SHP77 treated with DMSO at 0.1 percent for 48 hours (cell line): ENCODE measurements at places on chromosomes 1 and 21.

DNA sequence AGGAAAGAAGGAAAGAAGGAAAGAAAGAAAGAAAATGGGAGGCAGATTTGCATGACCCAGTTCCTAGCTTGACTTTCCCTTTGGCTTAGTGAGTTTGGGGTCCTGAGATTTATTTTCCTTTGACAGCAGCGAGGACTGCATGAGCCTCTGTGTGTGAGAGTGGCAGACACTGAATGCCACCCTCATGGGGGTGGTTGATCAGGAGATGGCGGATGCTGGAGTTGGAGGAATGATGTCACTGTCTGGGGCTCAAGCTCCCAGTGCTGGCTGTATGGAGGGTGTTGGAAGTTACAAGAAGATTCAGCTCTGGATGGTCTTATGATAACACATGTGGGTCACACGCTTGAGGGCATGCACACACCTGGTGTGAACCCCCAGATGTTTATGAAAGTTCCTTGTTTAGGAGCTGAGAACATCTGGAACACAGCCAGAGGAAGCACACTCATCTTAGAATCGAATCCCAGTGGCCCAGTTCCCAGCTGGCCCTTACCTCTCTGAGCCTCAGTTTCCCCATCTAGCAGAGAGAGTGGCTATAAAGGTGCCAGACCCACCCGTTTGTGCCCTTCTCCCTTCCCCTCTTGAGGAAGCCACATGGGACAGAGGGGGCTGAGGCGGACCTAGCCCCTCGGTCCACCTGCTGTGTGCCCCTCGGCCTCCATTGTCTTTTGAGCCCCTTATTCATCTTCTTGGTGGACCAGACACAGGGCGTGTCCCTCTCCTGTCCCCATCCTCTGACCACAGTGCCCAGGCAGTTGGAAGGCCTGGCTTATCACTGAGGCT, 5.7 kb downstream of the PADI4 start:
- DNase-seq: no peak

DNA sequence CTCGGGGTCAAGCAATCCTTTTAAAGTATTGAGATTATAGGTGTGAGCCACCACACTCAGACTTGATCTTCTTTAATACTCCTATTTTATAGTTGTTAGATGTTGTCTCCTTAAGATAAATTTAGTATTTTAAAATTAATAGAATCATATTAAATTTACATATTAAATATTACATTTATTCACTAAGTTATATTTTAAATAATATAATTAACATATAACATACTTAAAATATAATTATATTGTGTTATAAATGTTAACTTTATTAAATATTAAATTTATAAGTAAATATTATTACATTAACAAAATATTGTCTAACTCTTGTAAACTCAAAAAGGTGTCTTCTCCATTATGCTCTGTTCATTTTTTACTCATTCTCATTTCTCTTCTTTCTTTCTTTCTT, 675.9 kb upstream of the ADGRL4 start:
- DNase-seq: no peak

GRCh38 chr1:19468397-19468956, 16.9 kb downstream of the CAPZB start:
- DNase-seq: no peak

GRCh38 chr1:244920911-244921761, 56.8 kb upstream of the HNRNPU start:
- no peak for DNase-seq

- DNase-seq: no peak
Measured at GRCh38 chr1:171389171-171389570, 75.2 kb downstream of the FMO4 start.

DNA sequence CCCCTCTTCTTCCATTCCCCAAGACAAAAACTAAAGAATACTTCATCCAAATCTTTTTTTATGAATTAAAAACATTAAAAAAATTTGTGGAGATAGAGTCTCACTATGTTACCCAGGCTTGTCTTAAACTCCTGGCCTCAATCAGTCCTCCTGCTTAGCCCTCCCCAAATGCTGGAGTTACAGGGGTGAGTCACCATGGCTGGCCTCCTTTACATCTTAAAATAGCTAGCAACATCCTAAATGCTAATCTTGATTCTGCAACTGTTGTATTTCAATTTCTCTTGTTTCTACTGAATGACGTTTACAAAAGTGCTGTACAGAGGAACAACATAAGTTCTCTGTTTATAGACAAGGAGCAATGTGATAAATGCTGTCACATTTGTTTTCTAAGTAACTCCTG, 483.5 kb downstream of the ADGRL2 start:
- DNase-seq: no peak

GRCh38 chr1:18928406-18928805, 26.1 kb upstream of the ALDH4A1 start:
- no peak for DNase-seq

- DNase-seq: no peak
Measured at GRCh38 chr1:1068517-1069055, 5.5 kb downstream of the RNF223 start.

DNA sequence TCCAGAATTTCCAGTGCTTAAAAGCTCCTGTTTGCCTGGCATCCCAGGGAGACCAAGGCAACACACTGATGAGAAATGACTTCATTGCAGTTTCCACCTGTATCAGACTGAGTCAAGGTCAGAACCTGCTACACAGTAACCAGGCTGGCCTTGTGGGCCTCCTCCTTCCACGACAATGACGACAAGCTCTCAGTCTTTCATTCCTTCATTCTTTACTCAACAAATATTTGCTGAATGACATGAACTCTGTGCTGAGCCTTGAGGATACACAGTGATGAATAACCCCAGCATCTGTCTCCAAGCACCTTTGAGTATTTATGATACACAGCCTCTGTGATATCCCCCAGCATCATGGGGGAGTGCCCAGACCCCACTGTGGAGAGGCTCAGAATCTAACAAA, 8.9 kb upstream of the LCE5A start:
- DNase-seq: no peak

DNA sequence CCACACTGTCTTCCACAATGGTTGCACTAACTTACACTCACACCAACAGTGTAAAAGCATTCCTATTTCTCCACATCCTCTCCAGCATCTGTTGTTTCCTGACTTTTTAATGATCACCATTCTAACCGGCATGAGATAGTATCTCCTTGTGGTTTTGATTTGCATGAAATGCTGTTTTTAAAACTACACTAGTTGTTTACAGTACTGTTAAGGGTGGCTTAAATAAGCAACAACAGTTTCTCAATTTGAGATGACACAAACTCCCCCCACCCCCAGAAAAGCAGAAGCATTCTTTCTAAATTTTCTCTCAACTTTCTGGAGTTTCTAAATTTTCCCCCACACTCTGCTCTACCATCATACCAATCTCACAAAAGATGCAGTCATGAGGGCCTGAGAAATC, 7.1 kb upstream of the SLAMF7 start:
- DNase-seq: no peak

DNA sequence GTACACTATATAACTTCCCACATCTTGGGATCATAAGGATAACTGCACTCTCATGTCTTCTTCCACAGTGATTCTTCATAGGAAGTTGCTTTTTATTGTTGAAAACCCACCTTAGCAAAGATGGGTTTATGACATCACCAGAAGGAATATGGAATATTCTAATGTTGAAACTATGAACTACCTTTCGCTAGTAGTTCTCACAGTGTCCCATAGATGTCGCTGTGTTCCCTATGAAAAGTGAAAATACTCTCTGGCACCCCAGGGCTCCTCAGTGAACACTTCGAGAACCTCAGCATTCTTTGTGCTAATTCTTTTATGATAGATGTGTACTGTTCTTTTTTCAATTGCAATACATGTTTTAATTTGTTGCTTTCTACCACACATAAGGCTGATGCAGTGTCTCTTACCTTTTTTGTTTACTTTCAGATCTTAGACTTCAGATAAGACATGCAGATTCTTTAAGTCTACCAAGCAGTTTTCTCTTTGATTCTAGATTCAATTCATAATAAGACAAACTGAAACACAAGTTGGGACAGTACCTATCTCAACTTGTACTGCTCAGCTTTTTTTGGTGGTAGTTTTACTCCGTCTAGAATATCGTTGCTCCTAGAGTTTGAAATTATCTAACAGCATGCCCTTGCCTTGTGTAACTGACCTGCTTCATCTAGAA, 90.8 kb downstream of the GTF2B start:
- DNase-seq: no peak

- no peak for DNase-seq
Measured at GRCh38 chr1:191572479-191572878, 585.8 kb upstream of the RGS18 start.

DNA sequence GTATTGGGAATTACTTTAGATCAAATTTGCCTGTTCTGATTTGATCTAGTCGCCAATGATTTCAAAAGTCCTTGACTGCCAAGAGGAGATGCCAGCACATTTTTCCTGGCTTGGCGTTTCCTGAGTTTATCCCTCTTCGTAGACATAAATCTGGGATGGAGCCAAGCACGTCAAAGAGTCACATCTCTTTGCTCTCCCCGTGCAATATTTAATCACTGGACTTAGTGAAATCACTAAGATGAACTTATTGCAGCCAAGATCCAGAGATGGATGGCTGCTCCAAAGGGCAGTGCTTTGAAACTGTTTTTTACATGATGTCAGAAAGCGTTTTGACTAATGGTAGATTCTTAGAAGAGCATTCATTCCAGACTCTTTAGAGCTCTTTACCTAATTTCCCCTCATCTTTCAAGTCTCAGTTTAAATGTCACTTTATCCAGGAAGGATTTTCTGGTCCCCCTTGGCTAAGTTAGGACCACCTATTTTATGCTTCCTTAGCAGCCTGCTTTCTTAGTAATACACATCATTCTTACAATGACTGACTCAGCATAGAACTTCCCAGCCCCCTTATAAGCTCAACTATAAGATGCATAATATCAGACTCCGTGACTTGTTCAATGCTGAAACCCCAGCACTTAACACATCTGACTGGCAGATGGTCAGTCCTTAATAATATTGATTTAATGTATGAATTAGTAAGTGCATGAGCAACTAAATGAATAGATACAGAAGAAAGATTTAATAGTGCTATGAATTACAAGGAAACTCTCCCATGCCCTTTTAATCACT, 94.4 kb upstream of the GREM2 start:
- DNase-seq: no peak

DNA sequence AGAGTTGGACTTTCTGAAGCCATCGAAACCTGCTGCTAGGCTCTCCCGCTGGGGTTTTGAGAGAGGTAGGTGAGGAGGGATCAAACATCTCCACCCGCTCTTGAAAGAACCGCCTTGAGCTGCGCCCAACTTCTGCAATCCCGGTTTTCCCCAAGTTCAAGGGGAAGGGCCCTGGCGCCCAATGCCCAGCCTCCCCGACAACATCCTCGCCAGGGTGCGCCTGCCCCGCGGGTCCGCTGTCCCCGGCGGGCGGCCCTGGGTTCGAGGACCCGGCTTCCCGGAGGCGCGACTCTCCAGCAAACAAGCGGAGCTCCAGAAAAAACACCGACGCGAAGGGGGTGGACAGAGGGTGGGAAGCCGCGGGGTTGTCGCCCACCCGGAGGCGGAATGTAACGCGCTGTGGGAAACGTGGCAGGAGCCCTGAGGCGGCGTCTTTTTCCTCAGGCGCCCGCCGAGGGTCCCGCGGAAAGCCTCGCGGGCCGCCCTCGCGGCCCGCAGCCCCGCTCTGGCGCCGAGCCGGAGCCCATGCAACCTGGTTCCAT, 607 bp downstream of the BTG3 start:
- no peak for DNase-seq

- no peak for DNase-seq
Measured at GRCh38 chr1:206833801-206834200, 31.6 kb upstream of the IL20 start.

DNA sequence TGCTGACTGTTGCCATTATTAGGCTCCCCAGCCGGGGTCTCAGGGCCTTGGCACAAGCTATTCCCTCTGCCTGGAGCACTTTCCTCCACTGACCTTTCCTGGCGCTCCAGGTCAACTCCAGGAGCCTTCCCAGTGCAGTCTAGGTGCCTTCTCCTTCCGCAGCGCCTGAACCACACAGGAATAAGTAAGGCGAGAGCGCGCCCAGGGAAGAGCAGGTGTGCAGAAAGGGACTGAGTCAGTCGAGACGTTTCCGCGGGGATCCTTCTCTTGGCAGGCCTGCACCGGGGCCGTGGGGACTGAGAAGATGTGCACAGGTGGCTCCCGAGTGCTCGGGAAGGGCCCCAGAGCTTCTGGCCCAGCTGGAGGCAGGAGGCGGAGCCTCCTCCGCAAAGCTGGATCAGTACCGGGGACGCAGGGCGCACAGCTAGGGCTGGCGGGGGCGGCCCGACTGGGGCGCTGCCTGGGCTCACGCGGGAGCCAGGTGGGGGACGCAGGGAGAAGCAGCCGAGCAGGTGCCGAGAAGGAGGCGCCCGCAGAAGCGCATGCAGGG, 765 bp upstream of the BMP8A start:
- no peak for DNase-seq

- no peak for DNase-seq
Measured at GRCh38 chr21:44464351-44464750, 9.0 kb downstream of the LRRC3 start.

DNA sequence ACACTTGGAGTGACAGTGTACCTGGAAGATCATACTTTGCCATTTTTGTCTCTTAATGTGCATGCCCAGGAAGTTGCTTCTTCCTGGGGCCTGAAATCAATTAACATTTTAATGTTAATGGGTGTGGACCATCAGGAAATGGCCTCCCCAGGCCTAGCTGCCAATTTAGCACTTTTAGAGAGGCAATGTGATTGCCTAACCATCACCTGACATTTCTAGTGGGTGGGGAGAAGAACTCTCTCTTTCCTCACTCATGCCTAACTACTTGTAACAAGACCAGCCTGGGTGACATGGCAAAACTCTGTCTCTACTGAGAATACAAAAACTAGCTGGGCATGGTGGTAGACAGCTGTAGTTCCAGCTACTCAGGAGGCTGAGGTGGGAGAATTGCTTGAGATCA, 549.0 kb upstream of the RGS18 start:
- no peak for DNase-seq

- DNase-seq: no peak
Measured at GRCh38 chr1:24857507-24858133, 72.5 kb downstream of the RUNX3 start.

DNA sequence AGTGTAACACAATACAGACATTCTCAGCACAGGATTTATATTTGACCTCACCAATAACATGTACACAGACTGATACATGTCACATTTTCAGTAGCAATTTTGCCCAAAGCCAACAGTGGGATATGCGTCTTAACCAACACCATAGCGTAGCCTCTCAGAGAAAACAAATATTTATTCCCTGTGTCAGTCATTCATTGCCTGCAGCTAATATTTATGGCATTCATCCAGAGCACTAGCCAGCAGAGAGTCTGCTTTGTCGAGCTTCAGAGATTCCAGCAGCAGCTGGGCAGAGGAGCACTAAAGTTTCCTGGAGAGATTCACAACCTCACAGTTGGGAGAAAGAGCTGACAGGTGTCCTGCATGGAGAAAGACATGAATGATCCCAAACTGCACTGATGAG, 400.7 kb upstream of the DAB1 start:
- DNase-seq: no peak

- DNase-seq: no peak
Measured at GRCh38 chr1:59733443-59734141, 81.2 kb upstream of the HOOK1 start.

DNA sequence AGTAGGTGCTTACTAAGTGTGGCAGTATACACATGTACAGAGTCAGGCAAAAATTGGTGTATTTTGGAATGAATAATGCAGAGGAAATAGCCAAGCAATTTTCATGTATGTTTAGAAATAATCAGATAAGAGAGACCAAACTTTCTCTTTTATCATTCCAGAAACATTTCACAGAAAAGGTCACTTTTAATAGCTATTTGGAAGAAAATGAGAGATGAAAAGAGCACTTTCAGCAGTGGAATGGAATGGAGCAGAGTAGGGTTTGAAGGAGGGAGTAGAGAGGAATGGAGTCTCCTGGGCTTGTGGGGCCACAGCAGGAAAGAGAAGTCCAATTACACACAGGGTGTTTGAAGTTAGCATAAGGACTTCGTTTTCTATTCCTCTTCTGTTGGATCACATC, 48.8 kb upstream of the GJA5 start:
- no peak for DNase-seq
